SW480 (cell line): ENCODE measurements at places on chromosomes 5 and 9.

- no peak for DNase-seq
These were observed 202.4 kb downstream of the SLIT3 start for GRCh38 chr5:169098331-169099121.

DNA sequence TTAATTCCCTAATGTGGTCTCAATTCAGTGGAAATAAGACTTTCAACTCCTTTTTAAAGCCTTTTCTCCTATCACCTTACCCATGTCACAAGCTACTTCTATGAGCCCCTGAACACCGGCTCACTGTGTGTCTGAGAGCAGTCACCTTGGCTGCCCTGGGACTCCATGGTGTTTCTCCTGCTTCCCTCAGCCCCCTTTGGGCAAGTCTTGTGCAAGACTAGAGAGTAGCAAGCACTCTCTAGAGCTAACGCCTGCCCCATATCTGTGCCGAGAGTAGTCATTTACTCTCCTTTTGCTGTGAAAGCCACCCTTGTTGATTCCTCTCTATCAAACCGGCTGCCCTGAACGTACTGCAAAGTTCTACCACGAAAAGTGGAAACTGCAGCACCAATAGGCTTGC, 77.9 kb upstream of the DAB2 start:
- no peak for DNase-seq

- DNase-seq = no peak
These were observed 219.5 kb downstream of the PRR16 start for GRCh38 chr5:120683580-120683979.

GRCh38 chr9:99134893-99135341, 30.0 kb downstream of the TGFBR1 start:
- DNase-seq = no peak

DNA sequence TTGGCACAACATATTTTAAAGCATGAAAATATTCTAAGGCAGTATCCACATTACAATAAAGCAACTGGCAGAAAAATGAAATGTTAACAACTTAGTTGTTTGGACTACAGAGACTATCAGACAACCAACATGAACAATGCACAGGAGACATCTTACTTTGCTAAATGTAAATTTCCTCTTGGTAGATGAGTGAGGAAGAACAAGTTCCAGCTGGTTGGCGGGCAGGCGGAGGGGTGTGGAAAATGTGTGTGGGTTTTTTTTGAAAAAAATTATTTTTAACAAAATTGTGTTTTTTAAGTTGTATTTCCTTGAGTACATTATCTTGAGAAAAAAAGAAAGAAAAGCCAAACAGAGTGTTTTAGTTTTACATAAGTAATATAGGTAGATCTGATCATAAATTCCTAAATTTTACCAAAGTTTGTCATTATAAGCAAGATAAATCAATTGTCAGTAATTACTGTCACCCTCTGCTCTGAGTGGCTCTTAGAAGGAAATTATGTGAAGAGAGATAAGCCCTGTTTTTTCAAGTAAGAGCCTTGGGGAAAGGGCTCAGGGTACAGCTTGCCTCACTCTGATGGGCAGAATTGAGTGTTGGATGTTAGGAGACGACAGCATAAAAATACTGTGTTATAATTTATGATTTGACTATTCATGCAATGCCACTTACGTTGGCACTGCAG, 42.5 kb downstream of the TMEM167A start:
- DNase-seq = no peak
